ENCODE measurements at places on chromosomes 7 and 10.

- no peak for DNase-seq
Measured at GRCh38 chr7:30396389-30396788, 82.2 kb downstream of the NOD1 start.

DNA sequence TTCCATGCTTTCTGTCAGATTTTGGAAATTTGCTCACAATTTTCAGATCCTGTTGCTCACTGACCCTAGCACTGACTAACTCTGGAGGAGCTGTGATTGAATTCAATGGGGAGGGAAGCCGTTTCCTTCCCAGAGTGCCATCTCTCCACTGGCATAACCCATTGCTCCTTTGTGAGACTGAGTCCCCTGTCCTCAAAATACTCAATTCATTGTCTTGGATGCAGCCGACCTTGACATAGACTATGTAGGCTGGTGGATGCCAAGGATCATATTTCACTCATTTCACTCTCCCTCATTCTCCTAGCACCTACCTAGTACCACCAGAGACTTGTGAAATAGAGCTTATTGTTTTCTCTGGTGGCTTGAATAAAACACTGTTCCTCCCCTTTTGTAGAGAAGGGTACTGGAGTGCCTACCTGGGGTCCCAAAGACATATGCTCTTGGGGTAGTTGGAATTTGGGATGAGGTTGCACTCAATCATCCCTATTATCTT, 511.3 kb upstream of the ZMIZ1 start:
- no peak for DNase-seq

DNA sequence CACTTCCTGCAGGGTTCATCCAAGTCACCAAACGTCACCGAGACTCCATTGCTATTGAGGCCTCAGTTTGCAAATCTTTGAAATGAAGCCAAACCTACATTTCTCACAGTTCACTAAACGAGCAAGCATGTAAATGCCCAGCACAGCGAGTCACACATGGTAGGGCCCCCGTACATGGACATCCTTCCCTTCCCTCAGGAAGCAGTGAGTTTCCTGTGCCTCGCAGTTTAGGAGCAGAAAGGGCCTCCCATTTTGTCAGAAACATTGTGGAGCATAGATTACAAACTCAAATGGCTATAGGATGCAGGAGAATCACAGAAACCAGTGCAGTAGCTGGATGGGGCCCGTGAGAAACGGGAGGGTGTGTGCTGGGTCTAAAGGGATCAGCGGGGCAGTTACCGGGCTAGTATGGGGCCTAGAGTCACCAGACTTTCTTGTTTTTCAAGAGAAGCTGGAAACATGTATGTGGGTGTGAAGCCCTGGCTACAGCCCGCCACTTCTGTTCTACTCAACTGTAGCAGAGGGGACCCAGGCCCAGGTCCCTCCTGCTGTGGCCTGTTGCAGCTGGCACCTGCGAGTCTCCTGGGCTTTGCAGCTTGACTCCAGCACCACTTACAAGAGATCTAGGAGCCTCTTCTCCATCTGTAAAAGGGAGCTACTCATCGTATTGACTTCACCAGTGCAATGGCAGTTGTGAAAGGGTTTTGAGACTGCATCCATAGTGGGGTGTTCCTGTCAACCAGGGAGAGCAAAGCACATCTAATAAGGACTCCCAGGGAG, 14.2 kb upstream of the SLC18A3 start:
- no peak for DNase-seq

DNA sequence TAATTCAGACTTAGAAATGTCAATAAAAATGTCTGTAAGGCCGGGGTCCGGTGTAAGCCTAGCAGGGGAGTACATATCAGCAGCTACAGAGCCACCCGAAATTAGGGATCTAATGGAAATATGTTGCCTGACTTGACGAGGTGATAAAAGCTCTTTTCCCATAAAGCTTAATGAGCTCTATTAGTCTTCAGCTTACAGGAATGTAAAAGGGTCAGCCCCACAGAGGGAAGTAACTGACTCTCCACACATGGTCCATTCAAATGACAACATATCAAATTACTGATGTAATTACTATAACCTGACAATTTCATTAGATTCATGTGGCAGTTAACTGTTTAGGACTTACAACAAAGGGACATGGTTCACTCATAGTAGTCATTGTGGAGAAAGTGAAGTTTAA, 62.3 kb downstream of the ATE1 start:
- no peak for DNase-seq

DNA sequence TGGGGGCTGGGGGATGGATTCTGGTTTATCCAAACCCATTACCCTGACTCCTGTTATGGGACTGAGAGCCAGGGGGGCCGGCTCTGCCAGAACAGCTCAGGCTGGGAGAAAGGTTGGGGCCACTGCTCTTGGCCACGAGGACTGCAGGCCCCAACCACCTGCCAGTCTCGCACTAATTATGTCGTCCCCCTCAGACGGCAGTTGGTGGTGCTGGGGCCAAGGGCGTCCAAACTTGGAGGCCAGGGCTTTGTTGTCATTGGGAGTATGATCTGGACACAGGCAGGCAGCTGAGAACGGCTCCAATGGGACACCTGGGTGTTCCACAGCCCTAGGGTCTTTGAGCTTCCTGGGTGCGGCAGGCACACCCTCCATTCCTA, 34.7 kb downstream of the DRGX start:
- no peak for DNase-seq

GRCh38 chr7:7416031-7416858, 119.4 kb downstream of the COL28A1 start:
- peak; percentile 14 for DNase-seq

GRCh38 chr10:99276848-99277486, 41.3 kb upstream of the HPSE2 start:
- DNase-seq = no peak

DNA sequence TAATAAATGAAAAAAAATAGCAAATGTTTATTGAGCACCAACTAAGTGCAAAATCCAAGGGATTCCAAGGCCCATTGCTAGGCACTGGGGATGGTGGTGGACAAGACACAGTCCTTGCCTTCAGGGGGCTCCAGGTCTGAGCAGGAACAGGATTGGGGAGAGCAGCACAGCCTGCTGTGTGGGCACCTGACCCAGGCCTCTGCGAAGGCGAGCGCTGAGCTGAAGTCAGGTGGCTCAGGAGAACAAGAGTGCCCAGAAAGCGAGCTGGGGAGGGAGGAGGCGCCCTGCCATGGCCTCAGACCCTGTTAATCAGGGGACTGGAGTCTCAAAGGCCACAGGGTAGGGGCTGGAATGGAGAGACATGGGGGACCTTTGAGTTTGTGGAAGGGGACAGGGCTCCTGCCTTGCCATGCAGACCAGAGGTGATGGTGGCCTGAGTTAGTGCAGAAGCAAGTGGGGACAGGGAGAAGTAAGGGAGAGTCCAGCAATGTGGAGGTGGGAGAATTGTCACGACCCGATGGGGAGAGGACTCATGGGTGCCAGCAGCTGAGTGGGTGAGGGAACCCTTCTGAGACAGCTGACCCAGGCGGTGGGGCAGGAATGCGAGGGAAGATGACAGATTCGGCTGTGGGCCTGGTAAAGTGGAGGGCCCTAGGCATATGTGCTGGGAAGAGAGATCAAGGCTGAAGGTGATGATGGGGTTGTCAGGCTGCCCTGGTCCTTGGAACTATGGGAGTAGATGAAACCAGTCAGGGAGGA, 4.1 kb upstream of the ORAI2 start:
- DNase-seq = no peak

DNA sequence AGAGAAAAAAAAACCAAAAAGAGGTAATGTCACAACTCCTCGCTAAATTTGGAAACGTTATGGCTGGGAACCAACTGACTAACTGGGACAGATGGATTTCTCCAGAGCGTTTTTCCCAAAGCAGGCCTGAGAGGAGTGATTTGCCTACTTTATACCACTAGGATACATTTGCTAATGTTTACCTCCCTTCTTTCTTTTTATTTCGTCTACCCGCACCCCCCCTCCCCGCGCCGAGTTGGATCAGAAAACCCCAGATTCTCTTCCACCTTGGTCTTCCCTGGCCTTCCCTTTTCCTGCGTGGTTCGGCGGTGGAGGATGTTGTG, 7.2 kb downstream of the CPA2 start:
- no peak for DNase-seq

- no peak for DNase-seq
Measured at GRCh38 chr10:122558452-122558851, 2.1 kb upstream of the DMBT1 start.

DNA sequence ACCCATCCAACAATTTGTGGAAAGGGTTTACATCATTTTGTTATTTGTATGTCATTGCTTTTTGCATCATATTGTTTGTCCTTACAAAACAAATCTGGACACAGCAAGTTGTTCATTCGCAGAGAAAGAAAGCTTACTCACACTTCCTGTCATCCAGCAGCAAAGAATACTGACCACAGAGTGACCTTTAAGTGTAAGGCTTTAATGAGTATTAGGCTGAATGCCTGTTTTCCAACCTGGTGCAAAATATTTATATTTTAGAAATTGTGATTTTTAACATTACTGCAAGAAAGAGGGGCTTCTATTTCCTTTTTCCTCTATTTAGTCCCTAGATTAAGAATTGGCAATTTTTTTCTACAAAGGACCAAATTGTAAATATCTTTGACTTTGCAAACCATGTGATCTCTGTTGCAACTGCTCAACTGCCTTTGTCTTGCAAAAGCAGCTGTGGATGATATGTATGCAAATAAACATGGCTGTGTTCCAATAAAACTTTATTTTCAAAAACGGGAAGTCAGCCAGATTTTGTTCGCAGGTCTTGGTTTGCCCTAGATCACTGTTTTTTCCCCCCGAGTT, 27.8 kb upstream of the ITGB1 start:
- DNase-seq = no peak

DNA sequence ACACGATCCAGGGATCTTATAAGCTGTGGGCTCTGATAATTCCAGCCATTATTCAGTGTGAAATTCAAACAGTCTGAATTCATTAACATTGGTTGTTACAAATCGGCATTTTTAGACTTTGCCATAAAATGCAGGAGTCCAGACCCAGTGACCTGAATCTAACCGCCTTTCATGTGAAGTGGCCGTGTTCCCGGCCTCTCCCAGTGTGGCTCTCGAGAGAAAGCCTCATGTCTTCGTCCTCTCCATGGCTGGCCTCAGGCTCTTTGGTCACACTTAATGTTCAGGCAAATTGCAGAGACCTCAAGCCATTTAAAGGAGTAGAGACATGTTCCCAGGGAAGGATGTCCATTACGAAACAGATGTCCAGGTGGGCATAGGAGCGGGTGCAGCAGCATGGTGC, 59.3 kb downstream of the CTBP2 start:
- no peak for DNase-seq

GRCh38 chr7:146639291-146639690, 522.7 kb downstream of the CNTNAP2 start:
- no peak for DNase-seq

GRCh38 chr7:23065974-23066373, 39.6 kb upstream of the KLHL7 start:
- no peak for DNase-seq

- no peak for DNase-seq
Measured at GRCh38 chr7:30553546-30553945, 41.1 kb upstream of the GARS1 start.

DNA sequence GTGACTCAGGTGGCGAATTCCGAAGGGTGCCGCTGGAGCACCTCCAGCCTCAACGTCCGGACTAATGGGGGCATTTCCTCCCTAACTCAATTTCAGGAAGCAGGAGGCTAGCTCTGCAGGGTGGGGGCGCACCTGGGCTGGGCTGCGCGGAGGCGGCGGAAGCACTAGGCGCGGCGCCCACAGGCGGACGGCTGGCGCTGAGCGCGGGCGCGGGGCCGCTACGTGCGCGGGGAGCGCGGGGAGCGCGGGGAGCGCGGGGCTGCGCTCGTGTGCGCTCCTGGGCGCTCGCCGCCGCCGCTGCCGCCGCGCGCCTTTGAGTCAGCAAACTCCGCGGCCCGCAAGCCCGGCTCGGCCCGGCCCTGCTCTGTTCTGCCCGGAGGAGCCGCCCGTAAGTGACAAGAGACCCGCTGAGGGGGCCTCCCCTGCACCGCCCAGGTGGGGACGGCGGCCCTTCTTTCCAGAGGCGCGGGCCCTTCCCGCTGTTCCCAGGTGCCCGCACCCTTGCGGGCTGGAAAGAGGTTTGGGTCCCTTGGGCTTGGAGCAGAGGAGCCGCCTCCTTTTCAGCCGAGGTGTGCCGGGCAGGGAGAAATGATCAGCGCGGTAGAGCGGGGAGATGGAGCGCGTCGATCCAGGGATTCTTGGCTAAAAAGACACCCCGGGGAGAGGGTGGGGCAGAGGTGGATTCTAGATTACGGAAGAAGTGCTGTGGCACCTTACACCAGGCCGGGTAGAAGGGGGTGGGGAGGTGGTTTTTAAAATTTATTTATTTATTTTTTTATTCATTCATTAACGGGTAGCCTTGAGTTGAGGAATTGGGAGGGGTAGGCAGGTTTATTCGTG, at the start of gene SNX10:
Gene SNX10, plus strand, starts transcription at position 164 of the 840 bp plus-strand sequence. CDS start 54,581 bp downstream, outside the sequence.
- no peak for DNase-seq

DNA sequence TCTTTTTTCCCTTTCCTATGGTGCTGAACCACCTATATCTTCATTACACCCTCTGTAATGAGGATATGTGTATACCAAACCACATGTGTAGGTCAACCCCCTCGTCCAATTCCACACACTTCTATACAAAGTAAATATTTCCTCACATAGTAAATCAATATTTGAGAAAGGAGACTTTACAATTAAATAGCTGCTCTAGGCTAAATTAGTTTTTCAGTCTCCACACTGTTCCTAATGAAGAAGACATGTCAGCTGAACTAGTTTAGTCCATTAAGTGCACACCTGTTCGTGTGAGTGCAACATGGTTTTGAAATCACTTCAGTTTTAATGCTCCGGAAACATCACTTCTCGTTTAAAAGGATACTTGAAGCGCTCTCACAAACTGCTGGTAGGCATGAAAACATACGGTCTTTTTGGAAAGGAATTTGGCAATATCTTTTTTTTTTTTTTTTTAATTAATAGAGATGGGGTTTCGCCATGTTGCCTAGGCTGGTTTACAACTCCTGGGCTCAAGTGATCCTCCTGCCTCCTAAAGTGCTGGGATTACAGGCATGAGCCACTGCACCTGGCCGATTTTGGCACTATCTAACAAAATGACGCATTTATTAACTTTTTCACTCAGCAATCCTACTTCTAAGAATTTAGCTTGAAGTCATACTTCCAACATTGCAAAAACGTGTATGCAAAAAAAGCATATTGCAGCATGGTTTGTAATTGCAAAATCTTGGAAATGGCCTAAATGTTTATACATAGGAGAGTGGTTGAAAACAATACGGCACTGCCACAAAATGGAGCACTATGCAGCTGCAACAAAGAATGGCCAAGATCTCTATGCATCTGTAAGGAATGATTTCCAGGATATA, 2.1 kb upstream of the XRCC2 start:
- DNase-seq = peak; percentile 32

GRCh38 chr10:130472236-130472635, 336.0 kb downstream of the GLRX3 start:
- DNase-seq = no peak

DNA sequence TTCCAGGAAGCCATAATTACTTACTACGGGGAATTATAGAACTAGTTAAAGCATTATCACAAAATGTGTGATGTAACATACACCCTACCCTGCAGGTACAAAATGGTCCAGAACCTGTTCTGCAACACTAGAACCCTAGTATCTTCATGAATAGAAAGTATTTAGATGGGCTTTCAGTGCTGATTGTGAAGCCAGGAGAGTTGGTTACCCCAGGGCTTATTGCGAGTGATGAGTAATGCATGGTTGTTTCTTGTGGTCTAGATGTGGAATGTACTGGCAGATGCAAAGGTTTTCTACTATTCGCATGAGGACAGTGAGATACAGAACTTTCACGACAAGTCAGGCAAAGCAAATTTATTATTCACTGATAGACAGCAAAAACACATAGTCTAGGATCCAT, 33.6 kb upstream of the AGR3 start:
- no peak for DNase-seq
